ENCODE measurements at places on chromosomes 7 and 10.

- DNase-seq, result peak; percentile 43
Observed at GRCh38 chr7:135645296-135645904, 16.9 kb upstream of the STMP1 start.

- no peak for DNase-seq
Observed at GRCh38 chr7:80088705-80089104, 45.9 kb upstream of the GNAI1 start.

- peak; percentile 15 for DNase-seq
Observed at GRCh38 chr10:19811540-19811939, 4.7 kb upstream of the PLXDC2 start.

DNA sequence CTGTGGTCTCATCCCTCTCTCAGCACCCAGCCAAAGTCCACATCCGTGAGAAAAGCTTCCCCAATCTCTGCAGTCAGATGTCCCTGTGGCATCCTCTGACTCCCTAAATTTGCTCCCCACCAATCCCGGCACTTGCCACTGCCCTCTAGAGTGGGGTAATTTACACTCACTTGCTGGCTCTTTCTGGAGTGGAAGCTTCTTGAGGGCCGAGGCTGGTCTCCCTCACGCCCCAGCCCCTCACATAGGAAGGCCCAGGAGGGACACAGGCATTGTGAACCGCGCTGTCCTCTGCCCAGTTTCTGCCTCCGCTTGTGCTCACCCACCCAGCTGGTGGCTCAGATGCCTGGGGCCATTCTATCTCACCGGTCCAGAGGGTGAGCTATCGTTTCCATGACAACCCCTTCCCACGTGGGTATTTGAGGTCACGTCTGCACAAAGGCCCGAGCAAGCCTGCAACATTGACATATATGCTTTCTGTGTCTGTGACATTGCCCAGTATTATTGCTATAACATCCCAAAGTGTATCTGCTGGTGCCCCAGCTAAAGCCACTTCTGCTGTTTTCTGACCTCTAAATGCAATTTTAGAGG, 97.3 kb upstream of the CTBP2 start:
- peak; percentile 9 for DNase-seq

DNA sequence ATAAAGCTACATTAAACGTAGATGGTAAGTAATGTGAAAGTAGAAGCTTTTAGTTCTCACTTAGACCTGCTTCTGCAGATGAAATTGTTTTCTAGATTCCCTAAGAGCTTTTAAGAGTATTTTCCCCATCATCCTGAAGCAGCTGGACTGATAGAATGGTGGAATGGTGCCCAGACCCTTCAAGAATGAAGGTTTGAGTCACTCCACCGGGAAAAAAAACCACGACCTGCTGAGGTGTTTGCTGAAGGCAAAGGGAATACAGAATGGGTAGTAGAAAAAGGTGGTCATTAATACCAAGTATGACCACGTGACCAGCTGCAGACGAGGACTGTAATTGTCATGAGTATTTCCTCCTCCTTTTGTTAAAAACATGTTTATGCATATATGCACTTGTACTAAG, 79.2 kb upstream of the PTPRZ1 start:
- DNase-seq, result no peak

DNA sequence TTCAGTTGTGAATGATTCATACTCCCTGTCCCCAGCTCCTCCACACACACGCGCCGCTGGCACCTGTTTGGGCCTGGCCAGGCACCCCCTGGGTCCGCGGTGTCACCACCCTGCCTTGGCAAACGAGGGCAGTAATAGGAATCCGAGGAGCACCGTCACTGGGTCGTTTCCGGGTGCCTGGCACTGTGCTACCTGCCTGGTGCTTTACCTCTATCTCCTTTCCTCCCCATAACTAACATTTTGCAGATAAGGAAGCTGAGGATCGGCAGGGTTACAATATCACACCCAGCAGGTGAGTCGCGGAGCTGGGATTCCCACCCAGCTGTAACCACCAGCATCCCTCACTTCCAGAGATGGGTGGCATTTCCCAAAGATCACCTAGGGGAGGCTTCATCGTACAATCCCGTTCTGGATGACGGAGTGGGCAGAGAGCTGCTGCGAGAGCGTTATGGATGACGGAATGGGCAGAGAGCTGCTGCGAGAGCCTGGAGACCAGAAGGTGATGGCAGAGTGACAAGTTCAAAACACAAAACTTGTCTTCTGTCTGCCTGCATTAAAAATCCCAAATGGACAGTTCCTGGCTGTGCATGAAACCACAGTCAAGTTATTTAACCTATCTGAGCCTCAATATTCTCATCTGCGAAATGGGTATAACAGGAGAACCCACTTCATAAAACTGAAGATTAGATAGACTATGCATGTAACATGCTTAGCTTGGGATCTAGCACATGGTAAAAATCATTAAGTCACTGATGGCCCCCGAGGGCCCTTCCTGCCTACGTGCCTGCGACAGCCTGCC, 1.1 kb upstream of the HSPA12A start:
- DNase-seq, result no peak

DNA sequence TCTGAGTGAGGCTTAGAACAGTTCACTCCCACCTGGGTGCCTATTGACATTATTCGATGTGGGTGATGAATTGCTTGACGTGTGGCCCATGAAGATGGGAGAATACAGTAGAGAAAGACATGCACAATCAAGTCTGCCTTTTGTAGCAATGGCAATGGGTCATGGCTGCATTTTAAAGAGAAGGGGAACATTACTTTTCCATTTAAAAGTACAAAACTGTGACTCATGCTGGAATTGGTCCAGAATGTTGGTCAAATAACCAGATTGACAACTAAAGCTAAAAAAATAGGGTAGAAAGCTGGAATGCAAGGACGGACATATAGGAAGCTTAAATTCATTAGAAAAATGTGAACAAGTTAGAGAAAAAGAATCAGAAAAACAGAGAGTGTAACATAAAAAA, 104.1 kb upstream of the SLC25A13 start:
- no peak for DNase-seq

GRCh38 chr7:95723583-95724180, 48.7 kb upstream of the DYNC1I1 start:
- DNase-seq, result peak; percentile 76

GRCh38 chr10:105834261-105835059, 1193.4 kb downstream of the SORCS3 start:
- DNase-seq, result no peak

DNA sequence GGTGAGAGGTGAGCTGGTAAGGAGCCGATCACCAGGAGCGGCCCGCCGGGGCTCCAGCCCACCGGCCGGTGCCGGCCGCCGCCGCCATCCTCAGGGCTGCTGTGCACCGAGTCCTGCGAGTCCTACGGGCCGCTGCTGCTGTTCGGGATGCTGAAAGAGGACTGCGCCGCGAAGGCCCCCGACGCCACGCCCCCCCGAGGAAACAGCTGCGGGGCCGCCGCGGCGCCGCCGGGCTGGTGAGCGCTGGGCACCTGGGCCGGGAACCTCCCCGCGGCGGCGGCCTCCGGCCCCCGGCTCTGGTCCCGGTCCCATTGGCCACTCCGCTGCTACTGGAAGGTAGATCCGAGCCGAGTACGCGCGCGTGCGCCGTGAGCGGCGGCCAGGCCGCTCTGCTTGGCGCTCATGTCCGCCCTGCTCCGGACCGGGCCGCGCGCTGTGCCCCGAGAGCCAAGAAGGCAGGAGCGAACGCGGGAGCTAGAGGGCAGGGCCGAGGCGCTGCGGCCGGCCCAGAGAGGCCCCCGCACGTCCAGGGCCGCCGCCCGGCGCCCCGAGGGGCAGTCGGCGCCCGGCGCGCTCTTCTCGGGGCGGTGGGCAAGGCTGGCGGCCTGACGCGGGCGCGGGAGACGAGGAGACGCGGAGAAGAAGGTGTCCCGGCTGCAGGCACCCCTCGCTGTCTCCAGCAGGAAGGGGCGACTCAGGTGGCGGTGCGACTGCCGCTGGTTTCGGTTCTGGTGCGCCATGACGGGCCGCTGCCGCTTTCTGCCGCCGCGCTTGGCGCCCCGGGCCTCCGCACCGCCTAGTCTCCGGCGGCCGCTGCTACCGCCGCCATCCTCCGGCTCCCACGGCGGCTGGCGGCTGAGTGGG, 121.3 kb upstream of the WIPF3 start:
- DNase-seq, result peak; percentile 74

GRCh38 chr7:23022258-23022769, 8.4 kb upstream of the HYCC1 start:
- no peak for DNase-seq

GRCh38 chr10:74419491-74419951, 268.5 kb downstream of the ADK start:
- DNase-seq, result peak; percentile 30
